ENCODE measurements at places on chromosomes 13 and 19.
A peak's percentile ranks its signal among the peaks of the same experiment; 100 is the strongest.

GRCh38 chr19:4983346-4984105, 14.6 kb downstream of the KDM4B start:
- no peak for DNase-seq

- DNase-seq, result no peak
Measured at GRCh38 chr19:8366961-8367326, 3.0 kb downstream of the ANGPTL4 start.

DNA sequence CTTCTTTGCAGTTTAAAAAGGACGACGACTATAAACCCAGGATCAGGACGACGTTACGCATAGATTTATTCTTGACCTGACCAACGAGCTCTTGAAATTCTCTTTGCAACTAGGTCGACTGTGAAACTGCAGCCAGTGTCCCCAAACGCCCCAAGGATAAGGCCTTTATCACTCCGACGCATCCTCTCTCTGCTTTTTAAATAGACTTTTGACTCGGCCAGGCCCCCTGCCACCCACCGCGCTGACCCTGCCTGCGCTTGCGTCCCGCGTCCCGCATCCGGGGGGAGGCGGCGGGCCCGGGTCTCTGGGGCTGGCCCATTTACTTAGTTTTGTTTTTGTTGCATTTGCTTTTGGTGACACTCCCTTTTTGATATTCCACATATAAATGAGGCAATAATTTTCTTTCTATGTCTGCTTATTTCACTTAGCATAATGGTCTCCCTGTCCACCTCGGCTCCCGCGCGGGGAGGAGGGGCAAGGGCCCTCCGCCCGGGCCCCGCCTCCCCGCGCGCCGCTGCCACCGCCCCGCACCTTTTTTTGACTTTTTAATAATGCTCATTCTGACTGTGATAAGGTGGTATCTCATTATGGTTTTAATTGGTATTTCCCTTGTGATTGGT, 17.4 kb downstream of the RB1 start:
- DNase-seq, result no peak

DNA sequence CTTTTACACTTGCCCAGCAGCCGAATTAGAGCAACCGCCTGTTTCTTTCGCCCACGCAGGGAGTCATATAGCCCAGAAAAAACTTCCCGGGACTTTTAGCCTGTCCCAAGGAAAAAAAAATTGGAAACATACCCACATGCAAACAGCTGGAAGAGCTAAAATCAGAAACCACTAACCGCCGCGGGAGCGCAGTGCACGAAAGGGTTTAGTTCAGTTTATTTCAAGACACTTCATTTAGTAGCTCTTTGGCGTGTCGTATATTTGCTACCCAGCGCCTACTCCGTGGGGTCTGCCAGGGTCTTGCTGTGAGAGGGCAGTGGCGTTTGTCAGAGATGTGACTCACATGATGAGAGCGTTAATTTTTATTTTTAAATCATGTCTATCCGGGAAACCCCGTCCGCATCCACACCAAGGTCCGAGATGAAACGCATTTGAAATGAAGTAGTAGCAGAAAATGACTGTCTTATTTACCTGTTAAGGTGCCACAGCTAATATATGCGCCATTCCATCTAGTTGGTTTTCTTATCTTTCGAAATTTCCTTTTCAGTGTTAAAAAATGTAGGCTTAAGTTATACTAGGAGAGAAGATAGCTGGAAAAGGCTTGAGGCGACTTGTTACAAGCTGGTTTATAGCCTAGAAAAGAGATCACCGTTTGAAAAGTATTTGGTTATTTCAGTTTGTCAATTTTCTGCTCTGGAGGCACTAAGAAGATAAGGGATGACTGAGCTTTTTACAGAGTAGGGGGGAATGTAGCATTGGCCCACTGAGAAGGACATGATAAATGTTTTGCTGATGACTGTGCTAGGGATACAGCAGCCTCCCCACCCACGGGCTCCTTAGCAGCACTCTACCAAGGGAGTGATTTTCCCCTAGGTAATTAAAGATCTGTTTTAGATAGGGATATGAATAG, 1.7 kb downstream of the KLF5 start:
- DNase-seq, result peak; percentile 27

- DNase-seq, result no peak
Measured at GRCh38 chr13:34189946-34190345, 372.0 kb downstream of the RFC3 start.

- DNase-seq, result no peak
Measured at GRCh38 chr19:28027116-28027515, 1185.8 kb downstream of the UQCRFS1 start.

GRCh38 chr19:10681658-10682057, 19.6 kb upstream of the QTRT1 start:
- DNase-seq, result no peak

DNA sequence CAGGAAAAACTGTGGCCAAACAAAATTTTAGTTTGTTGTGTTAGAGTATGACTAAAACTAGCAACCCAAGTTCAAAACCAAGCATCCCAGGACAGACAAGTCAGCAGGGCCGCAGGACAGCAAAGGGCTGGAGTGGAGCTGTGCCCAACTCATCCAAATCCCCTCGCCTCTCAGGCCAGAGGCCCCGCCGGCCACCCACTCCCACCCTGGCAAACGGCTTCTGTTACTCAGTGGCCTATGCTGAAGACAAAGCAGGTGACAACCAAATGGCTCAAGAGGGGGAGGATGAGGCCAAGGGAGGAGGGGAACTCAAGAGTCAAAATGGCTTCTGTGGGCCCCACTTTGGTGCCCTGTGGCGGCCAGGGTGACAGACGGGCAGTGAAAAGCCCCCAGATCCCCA, 69.7 kb downstream of the SLC7A1 start:
- no peak for DNase-seq

DNA sequence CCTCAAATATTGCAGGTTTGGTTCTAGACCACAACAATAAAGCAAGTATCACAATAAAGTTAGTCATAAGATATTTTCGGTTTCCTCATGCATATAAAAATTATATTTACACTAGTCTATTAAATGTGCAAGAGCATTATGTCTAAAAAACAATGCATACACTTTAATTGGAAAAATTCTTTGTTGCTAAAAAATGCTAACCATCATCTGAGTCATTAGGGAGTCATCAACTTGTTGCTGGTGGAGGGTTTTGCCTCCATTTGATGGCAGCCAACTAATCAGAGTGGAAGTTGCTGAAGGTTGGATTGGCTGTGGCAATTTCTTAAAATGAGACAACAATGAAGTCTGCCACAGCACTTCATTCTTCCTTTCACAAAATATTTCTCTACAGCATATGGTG, 422.3 kb upstream of the GPC6 start:
- DNase-seq, result no peak

DNA sequence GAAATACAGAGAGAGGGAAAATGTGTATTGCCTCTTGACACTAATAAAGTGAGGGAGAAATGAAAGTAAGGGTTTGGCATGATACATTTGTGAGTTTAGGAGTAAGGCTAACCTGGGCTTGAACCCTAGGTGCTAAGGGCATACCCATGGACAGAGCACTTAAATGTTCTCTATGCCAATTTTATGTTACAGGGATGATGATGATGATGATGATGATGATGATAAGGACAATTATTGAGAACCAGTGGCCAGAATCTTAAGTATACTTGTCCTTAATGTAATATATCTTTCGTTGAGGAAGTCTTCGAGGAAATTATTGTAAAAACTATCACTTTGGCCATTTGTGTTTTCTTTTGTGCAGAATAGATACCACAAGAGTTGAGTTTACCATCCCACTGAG, 33.2 kb downstream of the DPY19L3 start:
- DNase-seq, result no peak

GRCh38 chr13:111215081-111216047, 100.3 kb downstream of the ARHGEF7 start:
- no peak for DNase-seq

DNA sequence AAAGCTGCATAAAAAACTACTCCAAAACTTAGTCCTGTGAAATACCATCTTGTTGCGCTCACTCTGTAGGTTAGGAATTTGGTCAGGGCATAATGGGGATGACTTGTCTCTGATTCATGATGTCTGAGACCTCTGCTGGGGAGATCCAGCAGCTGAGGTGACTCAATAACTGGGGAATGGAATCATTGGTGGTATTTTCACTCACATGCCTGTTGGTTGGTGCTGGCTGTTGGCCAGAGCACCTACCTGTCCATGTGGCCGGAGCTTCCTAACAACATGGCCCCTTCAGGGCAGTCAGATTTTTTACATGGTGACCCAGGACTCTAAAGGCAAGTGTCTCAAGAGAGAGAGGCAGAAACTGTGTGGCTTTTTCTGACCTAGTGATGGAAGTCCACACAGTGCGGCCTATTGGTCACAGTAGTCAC, 7.4 kb upstream of the ESD start:
- no peak for DNase-seq

- no peak for DNase-seq
Measured at GRCh38 chr13:83878691-83879430, 3.4 kb downstream of the SLITRK1 start.

DNA sequence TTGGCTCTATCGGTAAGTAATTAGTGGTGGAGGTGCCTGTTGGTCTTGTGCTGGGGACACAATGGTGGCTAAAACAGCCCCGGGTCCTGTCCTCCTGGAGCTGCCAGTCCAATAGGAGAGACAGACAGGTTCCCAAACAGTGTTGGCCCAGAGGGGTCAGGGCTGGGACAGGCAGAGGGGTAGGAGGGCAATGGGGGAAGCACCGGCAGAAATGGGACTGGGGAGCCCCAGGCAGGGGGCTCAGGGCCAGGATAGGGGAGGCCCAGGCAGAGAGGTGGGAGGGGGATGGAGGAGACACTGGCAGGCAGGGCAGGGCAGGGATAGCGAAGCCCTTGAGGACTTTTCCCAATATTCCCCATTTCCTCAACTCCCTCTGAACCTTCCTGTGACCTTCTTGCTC, 2.2 kb upstream of the FBL start:
- DNase-seq, result no peak

DNA sequence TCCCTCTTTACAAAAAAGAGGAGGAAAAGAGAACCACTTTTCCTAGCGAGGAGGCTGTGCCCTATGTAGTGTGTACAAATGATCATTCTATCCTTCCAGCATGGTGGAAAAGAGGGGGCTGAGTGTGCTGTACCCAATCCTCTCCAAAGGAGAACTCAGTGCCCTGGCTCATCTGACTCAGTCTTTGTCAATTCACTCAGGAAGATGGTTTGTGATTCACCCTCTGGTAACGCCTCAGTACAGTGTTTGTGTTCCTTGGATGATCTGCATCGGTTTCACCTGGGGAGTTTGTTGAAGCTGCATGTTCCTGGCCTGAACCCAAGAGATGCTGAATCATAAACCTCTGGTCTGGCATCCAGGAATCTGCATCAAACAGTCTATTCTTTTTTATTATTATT, 18.3 kb upstream of the ENOX1 start:
- DNase-seq, result no peak

DNA sequence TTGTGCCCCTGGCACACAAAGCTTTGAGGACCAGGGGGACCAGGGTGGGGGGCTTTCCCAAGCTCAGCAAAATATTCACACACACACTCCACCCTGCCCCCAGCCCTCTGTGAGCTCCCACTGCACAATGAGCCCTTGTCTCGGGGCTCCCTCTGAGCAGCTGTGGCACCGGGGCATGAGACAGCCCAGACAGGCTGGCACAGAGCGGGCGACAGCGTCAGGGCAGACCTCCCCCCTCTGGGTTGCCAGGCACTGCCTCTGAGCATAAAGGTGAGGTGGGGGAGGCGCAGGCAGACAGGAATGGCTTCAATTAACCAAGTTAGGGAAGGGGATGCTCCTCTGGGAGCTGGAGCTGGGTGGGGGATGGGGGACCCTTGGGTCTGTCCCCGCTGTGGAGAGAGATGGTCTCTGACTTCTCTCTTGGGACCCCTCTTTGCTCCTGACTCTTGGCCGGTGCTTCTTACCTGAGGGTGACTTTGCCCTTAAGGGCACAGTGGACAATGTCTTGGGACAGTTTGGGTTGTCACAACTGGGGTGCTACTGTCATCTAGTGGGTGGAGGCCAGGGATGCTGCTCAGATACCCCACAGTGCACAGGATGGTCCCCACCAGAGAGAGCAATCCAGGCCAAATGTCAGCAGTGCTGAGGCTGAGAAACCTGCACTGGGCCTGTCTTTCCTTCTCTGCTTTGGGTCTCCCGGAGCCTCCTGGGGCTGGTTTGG, 30.3 kb downstream of the LYL1 start:
- no peak for DNase-seq

DNA sequence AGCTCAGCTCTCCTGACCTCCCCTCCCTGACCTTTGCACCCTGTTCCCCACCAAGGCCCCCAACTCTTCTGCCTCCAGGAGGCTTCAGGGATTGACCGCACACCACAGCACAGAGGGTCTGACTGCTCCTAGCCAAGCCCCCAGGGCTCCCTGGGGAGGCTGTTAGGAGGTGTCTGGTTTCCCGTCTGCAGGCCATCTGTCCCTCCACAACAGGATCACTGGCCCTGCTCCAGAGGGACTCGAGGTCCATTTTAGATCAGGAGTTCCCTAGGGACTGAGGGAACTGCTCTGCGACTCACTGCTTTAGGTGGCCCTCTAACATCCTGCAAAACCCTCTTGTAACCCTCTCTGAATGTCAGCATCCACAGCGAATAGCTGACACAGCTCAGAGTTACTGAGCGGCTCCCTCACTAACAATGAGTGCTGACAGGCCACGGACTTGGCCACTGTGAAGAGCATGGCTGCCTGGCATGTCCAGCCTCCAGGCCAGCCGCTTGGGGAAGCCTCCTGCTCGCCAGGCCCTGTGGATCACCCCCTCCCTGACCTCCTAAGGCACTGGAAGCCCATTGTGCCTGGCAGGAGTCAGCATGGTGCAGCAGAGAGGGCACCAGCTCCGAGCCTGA, 17.7 kb downstream of the GRIK5 start:
- no peak for DNase-seq

- no peak for DNase-seq
Measured at GRCh38 chr13:52830946-52831345, 17.5 kb downstream of the PCDH8 start.

DNA sequence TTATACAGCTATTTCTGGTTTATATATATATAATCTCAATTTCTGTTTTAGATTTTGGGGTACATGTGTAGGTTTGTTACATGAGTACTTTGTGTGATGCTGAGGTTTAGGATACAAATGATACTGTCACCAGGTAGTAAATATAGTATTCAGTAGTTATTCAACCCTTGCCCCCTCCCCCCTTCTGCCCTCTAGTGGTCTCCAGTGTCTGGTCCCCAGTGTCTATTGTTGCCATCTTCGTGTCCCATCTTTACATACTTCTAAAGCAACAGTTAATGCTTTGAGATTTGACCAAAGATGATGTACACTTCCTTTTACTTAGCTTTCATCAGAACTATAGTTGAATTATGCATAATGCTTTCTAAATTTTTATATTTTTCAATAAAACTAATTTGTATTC, 1623.4 kb upstream of the PRR20A start:
- no peak for DNase-seq

DNA sequence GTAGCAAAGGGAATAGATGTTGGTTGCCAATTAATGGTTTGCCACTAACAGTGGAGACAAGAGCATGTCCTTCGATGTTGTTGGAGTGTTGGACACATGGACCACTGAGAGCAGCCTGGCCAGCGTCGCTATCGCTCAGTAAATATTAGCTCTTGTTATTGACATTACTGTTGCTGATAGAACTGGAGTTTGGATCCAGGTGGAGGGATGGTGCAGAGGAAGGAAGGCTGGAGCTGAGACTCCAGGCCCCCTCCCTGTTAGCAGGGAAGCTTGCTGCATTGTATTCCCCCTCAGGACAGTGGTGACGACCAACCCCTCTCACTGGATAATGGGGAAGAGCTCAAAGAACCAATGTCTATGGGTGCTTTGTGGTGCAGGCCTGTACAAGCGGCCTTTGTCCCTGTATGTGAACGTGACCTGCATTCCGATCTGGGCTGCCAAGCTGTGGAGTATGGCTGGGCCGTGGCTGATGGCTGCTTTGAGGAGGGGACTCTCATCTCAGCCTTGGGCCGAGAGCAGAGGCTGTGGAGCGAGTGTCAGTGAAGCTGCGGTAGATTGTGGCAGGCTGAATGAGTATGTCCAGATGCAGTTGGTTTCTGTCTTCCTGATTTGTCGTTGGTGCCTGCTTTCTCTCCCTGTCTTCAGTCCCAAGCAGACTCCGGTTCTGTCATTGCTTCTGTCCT, 7.0 kb downstream of the CLASRP start:
- no peak for DNase-seq

All from KBM-7 (cell line).